AG04449 (cell line): ENCODE measurements at places on chromosomes 2 and 18.

- DNase-seq = no peak
These were observed at the start of gene CXCR2 for GRCh38 chr2:218125626-218126080. Gene CXCR2, plus strand, starts transcription at chr2:218126028. Its CDS starts 8,774 bp downstream, at chr2:218134802.

- DNase-seq = no peak
These were observed 2.3 kb downstream of the RFTN2 start for GRCh38 chr2:197673106-197673505.

GRCh38 chr2:675051-675450 lies 2.2 kb downstream of the TMEM18 start:
- DNase-seq = no peak

DNA sequence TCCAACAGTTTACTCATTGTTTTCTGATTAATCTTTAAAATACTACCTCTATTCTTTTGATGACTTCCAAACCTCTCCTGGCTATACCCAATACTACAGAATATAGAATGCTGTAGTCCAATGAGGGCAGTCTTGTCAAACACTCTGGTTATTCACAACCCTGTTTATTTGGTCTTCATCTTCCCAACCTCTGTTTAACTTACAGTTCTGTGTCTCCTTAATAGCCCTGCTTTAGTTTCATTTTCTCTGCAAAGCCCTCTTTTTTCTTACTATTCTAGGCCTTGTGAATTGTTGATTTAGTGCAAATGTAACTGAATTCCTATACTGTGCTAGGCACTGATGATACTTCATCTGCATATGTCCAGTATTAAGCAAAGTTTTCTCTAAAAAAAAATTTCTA lies 40.0 kb downstream of the ACVR2A start:
- DNase-seq = no peak

GRCh38 chr2:57567245-57567644 lies 479.4 kb upstream of the VRK2 start:
- no peak for DNase-seq

DNA sequence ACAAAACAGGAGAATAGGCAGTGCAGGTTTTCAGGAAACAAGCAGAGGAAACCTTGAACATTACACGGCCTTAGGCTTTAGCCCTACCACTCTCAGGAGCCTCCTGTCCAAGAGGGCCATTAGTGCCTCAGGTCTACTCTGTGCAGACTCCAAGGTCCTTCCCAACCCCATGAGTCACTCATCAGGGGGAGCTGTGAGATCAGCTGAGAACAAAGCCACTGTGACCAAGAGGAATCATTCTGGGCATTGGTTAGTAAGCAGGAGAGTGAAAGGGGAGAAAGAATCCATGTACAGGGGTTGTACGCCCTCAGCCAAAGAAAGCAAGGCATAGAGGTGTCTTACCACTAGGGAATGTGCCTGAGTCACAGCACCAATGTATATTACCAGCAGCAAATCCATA lies 680.3 kb downstream of the DPP10 start:
- DNase-seq = no peak

GRCh38 chr2:51695531-51695930 lies 663.6 kb upstream of the NRXN1 start:
- DNase-seq = no peak

- no peak for DNase-seq
These were observed 5.5 kb downstream of the ZNF532 start for GRCh38 chr18:58870130-58870529.

DNA sequence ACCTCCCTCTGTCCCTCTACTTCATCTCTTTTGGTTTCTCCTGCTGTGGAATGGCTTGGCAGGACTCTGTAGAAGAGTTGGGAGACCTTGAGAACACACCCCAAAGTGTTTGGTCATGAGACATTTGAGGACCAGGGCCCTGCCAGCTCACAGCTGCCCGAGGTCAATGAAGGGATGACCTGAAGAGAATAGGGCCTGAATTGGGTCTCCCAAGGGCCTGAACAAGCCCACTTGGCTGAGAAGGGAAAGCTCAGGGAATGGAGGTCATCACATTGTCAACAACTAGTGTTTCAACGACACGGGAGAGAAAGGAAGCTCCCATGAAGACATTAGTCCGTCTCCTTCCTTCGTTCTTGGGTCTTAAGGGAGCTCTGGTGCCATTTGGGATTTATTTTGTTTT lies 52.8 kb downstream of the TTC32 start:
- DNase-seq = no peak
